Spleen (tissue), 13 donors: ENCODE measurements at places on chromosomes 7 and 10.

GRCh38 chr10:129096065-129096984 is 370.7 kb upstream of the MGMT start:
- no peak overlapping the region for H3K27ac ChIP-seq
- no peaks in the 10 kb centered on the region for H3K36me3 ChIP-seq
- H3K4me1 ChIP-seq = no peaks in the 10 kb centered on the region
- DNase-seq = no peak

DNA sequence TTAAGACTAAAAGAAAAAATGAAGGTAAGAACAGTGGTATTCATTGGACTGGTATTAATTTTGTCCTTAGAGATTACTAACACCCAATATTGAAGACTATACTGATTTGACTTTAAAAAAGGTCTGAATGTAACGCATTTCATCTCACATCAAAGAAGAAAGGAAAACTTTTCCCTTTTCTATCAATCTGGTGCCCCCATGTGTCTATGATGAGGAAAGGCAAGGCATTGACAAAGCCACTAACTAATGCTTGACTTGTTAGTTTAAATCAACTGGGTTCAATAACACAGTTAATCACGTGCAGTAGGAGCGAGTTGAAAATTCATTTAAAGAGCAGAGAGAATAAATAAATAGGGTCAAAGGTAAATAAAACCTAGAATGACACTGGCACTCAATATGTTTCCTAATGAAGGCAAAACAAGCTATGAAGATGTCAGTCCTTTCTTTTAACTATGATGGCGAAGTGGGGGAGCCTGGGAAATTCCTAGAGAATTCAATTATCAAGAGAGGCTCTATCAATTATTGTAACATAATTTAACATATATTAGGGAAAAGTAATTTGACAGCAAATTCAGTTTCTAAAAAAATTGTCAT is 180.9 kb downstream of the ANK3 start:
- no peak overlapping the region for H3K27ac ChIP-seq
- no peaks in the 10 kb centered on the region for H3K36me3 ChIP-seq
- no peak for DNase-seq
- no peaks in the 10 kb centered on the region for H3K27me3 ChIP-seq
- peaks cover 9% of the 10 kb centered on the region for H3K4me1 ChIP-seq
- no peak overlapping the region for H3K4me3 ChIP-seq

- no peaks in the 10 kb centered on the region for H3K36me3 ChIP-seq
- peak; percentile 34 for DNase-seq
- H3K4me3 ChIP-seq = no peak overlapping the region
- no peaks in the 10 kb centered on the region for H3K27me3 ChIP-seq
- peaks cover 14% of the 10 kb centered on the region for H3K4me1 ChIP-seq
- H3K27ac ChIP-seq = no peak overlapping the region
Measured at GRCh38 chr10:12503311-12503710, 154.0 kb downstream of the CAMK1D start.

DNA sequence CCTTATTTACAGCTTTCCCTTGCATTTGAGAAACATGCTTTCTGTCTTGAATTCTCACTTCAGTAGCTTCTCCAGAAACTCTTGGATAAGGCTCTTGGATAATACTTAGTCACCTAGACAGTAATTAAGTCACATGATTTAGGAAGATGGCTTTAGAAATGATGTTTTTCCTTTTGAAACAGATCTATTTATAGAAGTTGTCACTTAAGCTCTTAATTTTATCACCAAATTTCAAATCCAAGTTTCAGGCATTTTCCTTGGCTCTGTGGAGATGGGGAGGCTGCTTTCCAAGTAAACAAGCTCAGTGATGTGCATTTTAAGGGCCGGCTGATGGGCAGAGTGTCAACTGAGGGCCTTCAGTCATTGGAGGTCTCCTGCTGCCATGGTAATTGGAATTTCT is 130.3 kb downstream of the SRI start:
- H3K4me3 ChIP-seq = no peak overlapping the region
- no peaks in the 10 kb centered on the region for H3K27me3 ChIP-seq
- DNase-seq = no peak
- H3K4me1 ChIP-seq = peaks cover 21% of the 10 kb centered on the region

DNA sequence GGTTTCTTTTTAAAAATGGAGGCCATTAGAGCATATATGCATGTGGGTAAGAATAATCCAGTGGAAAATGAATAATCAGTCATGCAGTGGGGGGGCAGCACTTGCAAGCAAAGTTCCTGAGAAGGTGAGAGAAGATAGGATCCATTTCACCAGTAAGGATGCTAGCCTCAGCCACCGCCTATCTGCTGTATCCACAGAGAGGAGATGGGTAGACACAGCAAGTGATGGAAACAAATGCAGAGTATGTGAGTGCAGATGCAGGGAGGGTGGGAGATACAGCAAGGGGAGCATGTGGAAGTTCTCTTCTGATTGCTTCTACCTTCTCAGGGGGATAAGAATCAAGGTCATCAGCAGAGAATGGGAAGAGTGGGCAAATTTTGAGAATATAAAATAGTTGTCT is 171.4 kb upstream of the PDE1C start:
- DNase-seq = no peak
- H3K27me3 ChIP-seq = no peaks in the 10 kb centered on the region
- no peaks in the 10 kb centered on the region for H3K4me1 ChIP-seq

GRCh38 chr7:38950309-38950708 is 27.4 kb upstream of the POU6F2 start:
- H3K27me3 ChIP-seq = no peaks in the 10 kb centered on the region
- H3K4me3 ChIP-seq = no peak overlapping the region
- H3K27ac ChIP-seq = no peak overlapping the region
- H3K36me3 ChIP-seq = no peaks in the 10 kb centered on the region

DNA sequence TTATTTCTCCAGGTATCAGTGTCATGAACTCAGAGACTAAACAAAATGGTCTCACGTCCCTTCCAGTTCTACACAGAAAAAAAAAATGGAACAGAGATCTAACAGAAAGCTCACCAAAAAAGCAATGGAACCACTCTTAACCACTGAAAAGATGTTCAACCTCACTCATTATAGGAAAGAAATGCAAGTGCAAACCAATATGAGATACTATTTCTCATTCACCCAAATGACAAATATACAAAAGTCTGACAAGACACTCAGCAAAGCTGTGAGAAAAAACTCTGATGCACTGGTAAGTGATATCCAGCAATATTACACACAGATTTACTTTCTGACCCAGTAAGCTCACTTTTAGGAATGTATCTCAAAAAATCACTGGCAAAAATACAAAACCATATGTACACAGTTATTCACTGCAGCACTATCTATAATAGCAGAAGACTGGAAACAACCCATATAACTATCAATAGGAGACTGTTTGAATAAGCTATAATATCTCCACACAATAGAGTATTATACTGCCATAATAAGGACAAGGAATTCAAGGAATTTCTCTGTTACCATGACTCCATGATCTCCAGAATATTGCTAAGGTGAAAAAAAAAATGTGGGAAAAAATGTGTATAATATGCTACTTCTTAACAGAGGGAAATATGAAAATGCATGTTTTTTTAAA is 36.6 kb downstream of the ABI1 start:
- no peak for DNase-seq
- peaks cover 17% of the 10 kb centered on the region for H3K36me3 ChIP-seq
- no peak overlapping the region for H3K27ac ChIP-seq
- H3K4me1 ChIP-seq = peaks cover 34% of the 10 kb centered on the region
- no peak overlapping the region for H3K4me3 ChIP-seq

DNA sequence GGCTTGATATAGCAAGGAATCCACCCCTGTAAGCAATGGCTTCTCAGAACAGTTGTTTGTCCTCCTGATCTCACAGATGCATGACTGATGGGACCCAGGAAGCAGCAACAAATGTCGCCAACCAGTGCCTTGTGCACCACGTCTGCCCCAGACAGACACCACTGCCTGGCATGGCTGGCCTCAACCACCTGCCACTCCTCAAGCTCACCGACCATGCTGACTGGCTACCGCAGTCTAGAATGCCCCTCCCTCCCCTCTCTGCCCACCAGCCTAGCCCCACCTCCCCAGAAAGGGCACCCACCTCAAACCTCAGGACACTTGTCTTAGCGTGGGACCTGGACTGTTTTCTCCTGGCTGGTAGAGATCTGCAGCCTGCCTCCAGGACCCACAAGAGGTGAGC is 24.0 kb downstream of the LRRC20 start:
- H3K36me3 ChIP-seq = no peaks in the 10 kb centered on the region
- peak; percentile 69 for DNase-seq
- H3K27ac ChIP-seq = no peak overlapping the region
- peaks cover 18% of the 10 kb centered on the region for H3K4me1 ChIP-seq

DNA sequence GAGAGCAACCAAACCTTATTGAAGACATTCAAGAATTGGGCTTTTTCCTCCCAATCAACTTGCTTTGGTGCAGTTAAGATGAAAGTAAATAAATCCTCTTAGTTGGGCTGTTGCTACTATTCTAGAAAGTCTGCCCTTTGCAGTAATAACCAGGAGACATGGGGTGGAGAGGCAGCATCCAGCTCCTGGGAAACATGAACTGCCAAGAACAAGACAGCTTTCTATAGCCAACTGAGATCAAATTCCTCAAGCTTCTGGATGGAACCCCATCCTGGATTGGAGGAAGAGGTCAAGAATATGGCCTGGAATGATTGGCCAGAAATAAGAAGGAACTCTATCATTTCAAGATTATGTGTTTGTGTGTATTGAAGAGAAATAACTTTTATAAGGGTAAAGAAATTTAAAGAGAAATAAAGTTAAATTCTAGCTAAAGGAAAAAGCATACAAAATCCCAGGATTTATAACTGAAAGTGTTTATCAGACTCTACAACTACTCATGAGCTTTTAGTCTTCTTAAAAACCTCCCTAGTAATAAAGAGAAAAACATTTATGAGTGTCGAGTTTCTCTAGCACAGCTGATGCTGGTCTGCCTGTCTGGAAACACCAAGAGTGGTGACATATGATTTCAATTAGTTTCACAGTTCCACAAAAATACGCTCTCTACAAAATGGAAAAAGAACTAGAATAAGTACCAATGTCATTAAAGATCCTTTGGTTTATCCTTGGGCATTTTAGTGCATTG is 70.1 kb upstream of the COL1A2 start:
- H3K27me3 ChIP-seq = no peaks in the 10 kb centered on the region
- no peak for DNase-seq
- no peaks in the 10 kb centered on the region for H3K36me3 ChIP-seq
- no peak overlapping the region for H3K4me3 ChIP-seq
- H3K4me1 ChIP-seq = no peaks in the 10 kb centered on the region
- no peak overlapping the region for H3K27ac ChIP-seq

DNA sequence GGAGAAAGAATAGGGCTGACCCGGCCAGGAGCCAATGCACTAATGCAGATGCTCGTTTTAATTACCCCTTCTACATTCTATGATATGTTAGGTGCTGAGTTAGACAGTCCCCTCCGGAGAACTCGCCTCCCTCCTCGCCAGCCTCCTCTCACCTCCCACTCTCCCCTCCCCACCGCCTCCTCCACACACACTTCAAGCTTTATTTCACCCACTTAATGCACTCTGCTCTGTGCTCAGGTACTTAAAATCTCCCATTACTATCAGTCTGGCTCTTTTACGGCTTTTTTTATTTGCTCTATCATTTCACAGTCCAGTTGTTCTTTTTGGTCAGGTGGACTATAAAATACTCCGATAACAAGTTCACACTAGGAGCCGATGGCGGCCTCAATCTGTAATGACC is 231.6 kb downstream of the TEX36 start:
- no peak overlapping the region for H3K4me3 ChIP-seq
- H3K27ac ChIP-seq = no peak overlapping the region
- no peaks in the 10 kb centered on the region for H3K4me1 ChIP-seq
- DNase-seq = no peak
- H3K27me3 ChIP-seq = no peaks in the 10 kb centered on the region

DNA sequence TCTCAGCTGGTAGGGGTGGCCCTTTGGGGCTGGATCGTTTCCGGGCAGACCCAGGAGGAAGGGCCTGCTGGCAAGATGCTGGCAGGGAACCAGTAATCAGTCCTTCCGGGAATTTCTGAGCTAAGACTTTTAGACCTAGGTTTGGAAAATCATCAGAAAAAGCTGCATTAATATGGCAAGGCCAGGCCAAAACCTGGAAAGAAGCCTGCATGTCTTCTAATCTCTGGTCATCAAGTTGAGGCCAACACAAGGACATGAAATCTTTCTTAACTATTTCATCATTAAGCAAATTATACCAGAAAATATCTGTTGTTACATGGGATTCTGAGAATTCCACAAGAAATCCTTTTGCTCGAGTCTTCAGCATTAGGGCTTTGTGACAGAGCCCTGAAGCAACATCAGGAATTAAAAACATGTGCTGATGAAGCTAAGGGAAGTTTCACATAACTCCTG is 19.9 kb downstream of the CPA1 start:
- H3K4me1 ChIP-seq = no peaks in the 10 kb centered on the region
- no peaks in the 10 kb centered on the region for H3K27me3 ChIP-seq
- H3K27ac ChIP-seq = peak overlapping the region; percentile 11
- H3K4me3 ChIP-seq = no peak overlapping the region

DNA sequence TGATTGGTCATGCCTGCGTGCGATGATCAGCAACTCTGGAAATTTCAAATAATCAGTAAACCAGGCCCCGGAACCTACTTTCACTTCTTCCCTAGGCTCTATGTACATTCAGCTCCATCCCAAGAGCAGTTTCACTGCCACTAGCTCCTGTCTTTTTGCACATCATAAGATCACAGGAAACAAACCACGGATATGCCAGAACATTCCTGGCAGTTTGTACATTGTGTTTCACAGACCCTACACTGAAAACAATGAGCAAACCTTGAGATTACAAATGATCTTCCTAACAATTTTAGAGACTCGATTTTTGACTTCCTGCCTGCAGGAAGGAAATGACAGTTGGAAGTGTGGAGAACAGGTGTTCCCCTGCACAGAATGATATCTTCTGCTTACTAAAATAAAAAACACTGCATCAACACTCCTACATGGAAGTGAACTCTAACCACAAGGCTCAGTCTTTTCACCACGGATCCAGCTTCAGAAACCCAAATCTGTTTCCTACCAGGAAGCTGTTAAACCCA is 7.6 kb upstream of the TMEM236 start:
- H3K36me3 ChIP-seq = no peaks in the 10 kb centered on the region
- no peak for DNase-seq
- no peaks in the 10 kb centered on the region for H3K27me3 ChIP-seq
- peaks cover 25% of the 10 kb centered on the region for H3K4me1 ChIP-seq
- H3K27ac ChIP-seq = peak overlapping the region; percentile 76

DNA sequence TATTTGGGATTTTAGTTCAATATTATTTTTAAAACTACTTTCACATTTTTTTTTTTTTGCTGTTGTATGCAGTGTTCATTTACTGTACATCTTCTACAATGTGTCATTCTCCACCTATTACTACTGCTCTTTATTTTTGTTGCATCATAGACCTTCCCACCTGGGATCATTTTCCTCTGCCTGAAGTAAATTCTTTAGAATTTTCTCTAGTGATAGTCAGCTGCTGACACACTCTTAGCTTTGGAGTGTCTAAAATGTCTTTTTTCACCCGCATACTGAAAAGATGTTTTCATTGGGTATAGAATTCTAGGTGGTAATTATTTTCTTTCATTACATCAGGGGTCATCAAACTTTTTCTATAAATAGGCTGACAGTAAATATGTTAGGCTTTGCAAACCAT is 30.5 kb downstream of the CFAP43 start:
- DNase-seq = no peak
- no peak overlapping the region for H3K4me3 ChIP-seq
- H3K27me3 ChIP-seq = no peaks in the 10 kb centered on the region

- DNase-seq = no peak
- H3K36me3 ChIP-seq = peaks cover 11% of the 10 kb centered on the region
- no peak overlapping the region for H3K4me3 ChIP-seq
- no peaks in the 10 kb centered on the region for H3K4me1 ChIP-seq
- H3K27me3 ChIP-seq = no peaks in the 10 kb centered on the region
Measured at GRCh38 chr10:12645449-12645848, 296.1 kb downstream of the CAMK1D start.

GRCh38 chr10:111599943-111600342 is 523.1 kb downstream of the ADRA2A start:
- H3K4me3 ChIP-seq = no peak overlapping the region
- DNase-seq = no peak
- H3K4me1 ChIP-seq = no peaks in the 10 kb centered on the region
- no peak overlapping the region for H3K27ac ChIP-seq
- H3K36me3 ChIP-seq = no peaks in the 10 kb centered on the region
